ENCODE measurements at places on chromosomes 3 and 15.

DNA sequence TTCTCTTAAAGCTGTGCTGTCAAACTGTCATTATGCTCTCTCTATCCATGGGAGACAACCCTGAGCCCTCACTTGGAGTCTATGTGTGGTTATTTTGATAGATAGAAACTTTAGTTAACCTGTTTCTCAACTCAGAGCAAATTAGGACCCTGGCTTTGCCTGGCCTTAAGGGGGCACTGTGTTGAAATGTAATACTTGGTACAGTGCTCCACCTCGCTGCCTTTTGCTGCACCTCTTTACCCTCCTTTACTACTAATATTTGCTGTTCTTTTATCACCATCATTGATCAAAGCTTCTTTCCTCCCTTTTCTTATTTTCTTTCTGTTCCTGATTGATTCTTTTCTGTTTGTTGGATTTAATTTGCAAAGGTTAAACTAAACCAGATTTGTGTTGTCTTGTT, 34.3 kb downstream of the STT3B start:
- DNase-seq = no peak

DNA sequence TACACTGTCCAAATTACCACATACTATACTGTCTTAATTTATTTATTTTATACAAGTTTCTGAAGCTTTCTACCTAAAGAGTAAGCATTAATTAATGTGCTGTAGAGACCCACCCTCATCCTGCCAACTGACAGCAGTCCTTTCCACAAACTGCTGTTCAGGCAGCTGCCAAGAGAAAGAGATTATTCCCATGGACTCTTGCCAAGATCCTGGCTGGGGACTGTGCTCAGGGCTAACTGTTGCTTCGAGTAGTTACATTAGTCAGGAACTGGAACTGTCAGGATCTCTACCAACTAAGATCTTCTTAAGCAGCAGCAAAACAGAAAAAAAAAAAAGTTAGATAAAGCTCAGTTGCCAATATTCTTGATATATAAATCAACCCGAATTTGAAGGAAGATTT, 398.8 kb downstream of the MECOM start:
- DNase-seq = no peak

DNA sequence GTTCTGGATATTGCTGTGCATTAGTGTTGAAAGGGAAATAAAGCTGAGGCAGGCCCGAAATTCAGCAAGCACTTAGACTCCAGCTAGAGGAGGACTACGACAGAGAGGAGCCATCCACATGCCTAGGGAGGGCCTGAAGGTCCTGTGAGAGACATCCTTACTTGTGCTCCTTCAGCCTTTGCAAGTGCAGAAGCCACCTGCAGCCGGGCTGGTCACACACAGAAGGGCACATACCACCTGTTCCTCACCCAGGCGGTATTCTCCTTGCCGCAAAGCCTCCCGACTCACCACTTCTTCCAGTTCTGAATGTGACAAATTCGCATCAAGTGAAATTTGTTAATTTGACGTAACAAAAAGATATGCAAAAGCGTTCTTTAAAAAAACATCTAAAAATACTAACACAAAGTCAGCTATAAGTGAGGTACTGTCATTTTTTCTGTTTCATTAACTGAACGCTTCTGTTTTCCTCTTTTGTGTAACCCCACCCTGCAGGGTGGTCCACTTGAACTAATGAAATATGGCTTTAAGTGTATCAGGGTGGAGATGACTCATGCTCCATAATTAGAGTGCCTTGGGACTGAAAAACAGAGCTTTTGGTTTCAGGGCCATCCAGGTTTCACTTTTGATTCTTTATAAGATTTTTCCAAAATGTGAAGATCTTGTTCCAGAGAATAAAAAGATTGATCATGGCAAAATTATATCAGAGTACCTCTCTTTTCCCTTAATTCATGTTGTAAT, 467.9 kb upstream of the ATP11B start:
- DNase-seq = no peak

DNA sequence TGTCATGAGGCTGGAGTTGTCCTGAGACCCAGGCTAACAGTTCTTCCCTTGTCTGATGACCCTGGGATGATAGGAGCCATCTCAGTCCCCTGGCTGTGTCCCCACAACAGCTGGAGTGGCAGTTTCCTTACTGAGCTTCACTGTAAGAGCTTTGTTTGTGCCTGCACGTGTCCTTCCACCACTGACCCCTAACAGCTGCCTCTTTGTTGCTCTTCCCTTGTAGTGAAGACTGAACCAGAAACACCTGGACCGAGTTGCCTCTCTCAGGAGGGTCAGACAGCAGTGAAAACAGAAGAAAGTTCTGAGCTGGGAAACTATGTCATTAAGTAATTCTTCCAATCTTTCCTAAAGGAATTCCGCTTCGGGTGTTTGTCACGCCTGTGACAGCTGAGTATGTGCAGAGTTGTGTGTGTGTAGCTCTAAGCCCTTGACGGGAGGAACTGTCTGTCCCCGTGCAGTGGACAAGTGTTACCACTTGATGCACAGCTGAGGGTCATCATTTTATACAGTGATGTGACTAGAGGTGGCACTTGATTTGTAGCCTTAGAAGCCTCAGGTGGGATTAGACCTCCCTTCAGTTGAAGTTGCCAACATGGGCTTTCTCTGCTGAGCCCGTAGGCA, 25.0 kb downstream of the MAP6D1 start:
- DNase-seq = no peak

DNA sequence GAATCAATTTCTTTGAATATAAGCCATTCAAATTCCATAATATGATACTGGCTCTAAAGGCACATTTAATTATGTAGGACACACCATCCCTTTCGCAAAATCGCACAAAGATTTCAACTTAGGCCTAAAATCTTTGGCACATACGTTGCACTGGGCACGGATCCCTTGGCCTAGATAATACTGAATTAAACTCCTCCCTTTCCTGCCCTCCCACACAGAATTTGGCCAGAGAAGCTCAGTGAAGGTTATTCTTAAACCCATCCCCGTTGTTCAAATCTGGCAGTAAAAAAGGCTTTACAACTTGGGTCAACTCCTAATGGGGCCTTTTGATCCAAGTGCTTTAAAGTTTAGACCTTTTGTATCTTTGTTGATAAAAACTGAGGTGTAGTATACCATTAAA, 247.2 kb downstream of the PTPRG start:
- DNase-seq = no peak

- no peak for DNase-seq
These were observed 30.7 kb upstream of the P2RY12 start for GRCh38 chr3:151415289-151415688.

DNA sequence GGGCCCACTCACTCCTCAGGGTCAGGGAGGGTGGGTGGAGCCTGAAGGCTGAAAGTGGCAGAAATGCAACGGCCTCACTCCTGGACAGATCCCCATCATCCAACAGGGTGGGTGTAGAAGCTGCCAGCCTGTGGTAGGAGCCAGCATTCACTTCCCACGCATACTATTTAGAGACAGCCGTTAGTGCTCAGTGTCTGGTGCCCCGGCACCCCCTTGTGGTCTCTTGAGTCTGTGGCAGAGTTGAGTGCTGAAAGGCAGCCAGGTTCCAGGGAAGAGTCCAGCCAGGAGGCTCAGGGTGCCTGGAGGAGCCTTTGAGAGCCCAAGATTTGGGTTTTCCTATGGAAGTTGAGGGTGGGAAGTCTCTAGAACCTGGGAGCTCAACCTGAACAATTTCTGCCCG, 2.1 kb upstream of the GNAT1 start:
- DNase-seq = peak; percentile 82

DNA sequence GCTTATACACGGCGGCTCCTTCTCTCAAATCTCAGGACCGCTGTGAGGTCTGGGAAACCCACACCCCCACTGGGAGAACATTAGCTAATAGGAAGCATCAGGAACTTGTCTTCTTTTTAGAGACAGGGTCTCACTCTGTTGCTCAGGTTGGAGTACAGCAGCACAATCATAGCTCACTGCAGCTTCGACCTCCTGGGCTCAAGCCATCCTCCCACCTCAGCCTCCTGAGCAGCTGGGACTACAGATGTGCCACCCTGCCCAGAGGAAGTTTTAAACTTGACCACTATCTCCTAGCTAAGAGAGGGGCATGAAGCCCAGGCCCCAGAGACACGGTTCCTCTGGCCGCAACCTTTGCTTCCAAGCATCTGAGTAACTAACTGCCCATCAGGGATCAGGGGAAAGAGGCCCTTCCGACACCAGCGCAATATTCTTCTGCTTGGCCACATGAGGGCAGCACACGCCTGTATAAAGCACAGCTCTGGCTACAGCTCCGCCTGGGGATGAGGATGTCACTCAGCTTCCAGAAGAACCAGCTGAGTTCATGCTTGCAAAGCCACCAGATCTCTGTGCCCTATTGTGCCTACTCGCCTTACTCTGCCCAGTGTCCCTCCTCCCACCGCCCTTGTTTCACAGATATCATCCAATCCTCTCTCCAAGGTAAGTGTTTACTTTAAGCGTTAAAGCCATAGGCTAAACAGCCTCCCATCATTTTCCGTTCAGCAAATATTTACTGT, 57.6 kb upstream of the SLC6A11 start:
- DNase-seq = no peak

DNA sequence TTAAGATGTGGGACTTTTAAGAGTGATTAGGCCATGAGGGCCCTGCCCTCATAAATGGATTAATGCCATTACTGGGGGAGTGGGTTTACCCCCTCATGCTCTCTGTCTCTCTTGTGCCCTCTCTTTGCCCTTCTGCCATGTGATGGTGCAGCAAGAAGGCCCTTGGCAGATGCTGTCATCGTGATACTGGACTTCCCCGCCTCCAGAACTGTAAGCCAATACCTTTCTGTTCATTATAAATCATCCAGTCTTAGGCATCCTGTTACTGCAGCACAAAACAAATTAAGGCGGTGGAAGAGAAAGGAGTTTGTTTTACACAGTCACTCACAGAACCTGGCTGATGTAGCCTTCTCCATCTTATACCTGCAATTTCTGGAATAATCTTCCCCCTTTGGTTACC, 360.3 kb upstream of the TBL1XR1 start:
- no peak for DNase-seq

DNA sequence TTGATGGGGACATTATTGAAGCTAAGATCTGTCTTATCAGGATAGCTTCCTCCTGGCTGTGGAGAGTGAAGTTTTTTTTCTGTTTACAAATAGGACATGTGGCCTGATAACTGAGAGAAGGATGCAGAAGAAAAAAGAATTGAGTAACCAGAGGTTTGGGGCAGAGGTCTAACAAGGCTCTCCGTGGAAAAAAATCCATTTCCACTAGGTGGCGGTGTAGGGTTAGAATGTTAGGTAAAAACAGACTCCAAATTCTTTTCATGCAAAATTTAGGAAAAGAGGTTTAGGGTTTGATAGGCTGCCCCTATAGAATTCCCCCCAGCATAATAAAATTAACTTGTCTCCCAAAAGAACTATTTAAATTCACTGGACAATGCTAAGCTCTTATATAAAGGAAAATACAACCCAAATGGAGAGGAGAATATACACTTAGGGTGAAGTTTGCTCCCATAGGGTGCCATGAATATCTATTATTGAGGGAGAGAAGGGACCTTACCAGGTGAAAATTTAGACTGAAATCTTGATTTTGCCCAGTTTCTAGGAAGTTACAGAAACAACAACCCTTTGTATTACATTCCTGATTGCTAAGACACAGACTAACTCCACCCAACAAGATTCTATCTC, 1560.4 kb downstream of the OTOL1 start:
- DNase-seq = no peak

DNA sequence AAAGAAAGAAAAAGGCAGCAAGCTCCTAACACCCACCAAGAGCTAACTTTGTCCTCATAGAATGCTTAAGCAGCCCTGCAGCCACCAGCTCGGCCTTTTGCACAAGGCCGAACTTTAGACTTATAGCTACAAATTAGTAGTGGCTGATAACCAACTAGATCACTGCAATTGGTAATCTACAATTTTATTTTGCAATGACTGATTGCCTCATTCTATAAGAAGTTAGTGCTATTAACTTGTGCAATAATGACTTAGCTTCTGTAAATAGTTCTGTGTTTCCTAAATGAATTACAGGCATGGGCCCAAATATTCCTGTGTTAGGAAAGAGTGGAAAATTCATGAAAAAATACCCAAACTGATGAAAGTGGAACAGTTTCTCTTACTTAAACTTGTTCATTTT, 284.8 kb upstream of the CFAP20DC start:
- DNase-seq = no peak

GRCh38 chr15:35141743-35142471, 56.8 kb upstream of the NANOGP8 start:
- no peak for DNase-seq

- no peak for DNase-seq
These were observed 40.4 kb downstream of the DPH3 start for GRCh38 chr3:16224325-16224724.

GRCh38 chr3:109902549-109902948, 565.2 kb upstream of the DPPA4 start:
- no peak for DNase-seq

DNA sequence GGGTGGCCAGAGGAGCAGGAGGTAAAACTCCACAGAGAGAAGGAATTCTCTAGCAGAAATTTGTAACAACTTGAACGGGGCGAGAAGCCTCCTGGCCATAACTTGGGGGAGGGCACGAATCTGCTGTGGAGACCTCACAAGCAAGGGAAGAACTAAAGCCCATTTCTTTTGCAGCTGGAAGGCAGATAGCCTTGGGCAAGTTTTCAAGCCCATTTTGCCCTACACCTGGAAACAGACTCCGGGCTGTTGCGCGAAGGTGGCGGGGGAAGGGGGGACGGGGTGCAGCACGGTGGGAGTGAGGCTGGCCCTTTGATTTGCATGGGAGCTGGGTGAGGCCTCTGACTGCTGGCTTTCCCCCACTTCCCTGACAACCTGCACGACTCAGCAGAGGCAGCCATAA, 168.8 kb downstream of the MEGF11 start:
- DNase-seq = no peak

- DNase-seq = no peak
These were observed 18.7 kb downstream of the TMPRSS7 start for GRCh38 chr3:112053229-112053628.

DNA sequence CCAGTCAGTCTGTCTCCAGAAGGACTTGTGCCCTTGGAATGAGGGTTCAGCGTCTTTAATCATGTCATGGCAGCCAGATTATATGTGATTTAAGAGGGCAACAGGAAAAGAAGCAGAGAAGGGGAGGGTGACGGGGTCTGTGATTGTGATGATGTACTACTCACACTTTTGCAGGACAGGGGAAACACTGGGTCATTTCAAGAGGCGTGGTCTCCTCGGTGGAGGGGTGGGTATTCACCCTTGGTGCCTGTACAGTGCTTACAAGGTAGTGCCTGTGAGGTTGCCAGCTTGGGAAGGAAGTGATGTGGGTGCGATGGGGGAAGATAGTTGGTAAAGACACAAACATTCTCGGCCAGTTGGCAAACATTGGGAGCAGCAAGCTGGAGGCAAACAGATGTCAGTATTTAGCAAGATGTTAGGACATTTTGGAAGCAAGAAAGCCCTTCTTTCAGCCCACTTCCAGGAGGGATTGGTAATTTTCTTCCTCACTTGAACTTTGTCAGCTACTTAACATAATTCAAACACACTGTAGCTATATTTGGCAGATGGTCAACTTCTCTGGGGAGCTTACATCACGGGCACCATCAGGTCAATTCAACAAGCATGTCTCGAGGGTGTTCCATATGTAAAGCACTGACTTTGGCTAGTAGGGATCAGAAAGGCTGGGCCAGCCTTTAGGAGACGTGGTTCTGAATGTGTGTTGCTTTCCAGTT, 71.4 kb upstream of the ROPN1 start:
- DNase-seq = no peak

- no peak for DNase-seq
These were observed 59.6 kb downstream of the ESYT3 start for GRCh38 chr3:138493804-138494606.

All from left forelimb (tissue), 1 donor.